ENCODE measurements at places on chromosomes 12 and 14. TPM values are rescaled to one million over a fixed set of nuclear protein-coding genes. Genes with fewer than 3 reads are reported as not detected.

GRCh38 chr12:88638966-88639760 is 58.9 kb upstream of the KITLG start:
- peak; percentile 60 for DNase-seq

GRCh38 chr14:86627080-86627479 is 1097.1 kb downstream of the FLRT2 start:
- no peak for DNase-seq

- peak; percentile 86 for DNase-seq
Observed at GRCh38 chr12:59076622-59077021, 156.3 kb upstream of the LRIG3 start.

Gene FAIM2
- 0.12 TPM for total RNA-seq

DNA sequence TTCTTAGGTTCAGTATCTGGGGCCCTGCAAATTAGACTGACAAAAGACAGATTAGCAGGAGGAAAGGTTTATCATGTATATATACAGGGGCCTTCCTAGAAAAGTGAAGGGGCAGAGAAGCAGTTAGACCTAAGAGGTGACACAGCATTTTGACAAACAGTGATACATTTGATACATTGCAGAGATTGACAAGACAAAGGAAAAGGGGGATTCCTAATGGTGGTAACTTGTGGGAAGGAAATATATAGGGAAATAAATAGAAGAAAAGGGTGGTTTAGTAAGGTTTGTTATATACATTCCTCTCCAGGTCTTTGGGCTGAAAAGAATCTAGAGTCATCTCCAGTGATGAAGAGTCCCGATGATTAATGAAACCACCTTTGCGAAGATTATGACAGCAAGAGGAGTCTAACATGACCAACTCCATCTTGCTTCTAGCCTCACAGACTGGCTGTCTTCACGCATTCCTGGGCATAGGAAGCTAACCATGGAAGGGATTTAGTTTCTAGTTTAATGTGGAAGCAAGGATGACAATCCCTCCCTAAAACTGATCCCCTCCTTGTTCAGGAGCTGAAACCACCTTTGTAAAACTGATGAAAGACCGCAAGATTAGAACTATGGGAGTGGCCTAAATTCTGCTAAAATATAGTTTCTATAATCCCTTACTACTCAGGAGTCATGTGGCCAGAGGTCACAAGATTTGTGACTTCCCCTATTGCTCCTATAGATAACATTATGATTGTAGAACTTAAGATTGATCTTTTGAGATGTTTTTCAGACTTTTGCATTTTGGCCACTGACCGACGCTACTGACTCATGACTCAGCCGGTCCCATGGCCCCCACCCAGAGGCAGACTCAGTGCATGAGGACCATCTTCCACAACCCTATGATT is 31.1 kb upstream of the CPM start:
- no peak for DNase-seq

Gene SLC6A12
- total RNA-seq = not detected

Gene PRICKLE1
- 69.0 TPM for total RNA-seq

DNA sequence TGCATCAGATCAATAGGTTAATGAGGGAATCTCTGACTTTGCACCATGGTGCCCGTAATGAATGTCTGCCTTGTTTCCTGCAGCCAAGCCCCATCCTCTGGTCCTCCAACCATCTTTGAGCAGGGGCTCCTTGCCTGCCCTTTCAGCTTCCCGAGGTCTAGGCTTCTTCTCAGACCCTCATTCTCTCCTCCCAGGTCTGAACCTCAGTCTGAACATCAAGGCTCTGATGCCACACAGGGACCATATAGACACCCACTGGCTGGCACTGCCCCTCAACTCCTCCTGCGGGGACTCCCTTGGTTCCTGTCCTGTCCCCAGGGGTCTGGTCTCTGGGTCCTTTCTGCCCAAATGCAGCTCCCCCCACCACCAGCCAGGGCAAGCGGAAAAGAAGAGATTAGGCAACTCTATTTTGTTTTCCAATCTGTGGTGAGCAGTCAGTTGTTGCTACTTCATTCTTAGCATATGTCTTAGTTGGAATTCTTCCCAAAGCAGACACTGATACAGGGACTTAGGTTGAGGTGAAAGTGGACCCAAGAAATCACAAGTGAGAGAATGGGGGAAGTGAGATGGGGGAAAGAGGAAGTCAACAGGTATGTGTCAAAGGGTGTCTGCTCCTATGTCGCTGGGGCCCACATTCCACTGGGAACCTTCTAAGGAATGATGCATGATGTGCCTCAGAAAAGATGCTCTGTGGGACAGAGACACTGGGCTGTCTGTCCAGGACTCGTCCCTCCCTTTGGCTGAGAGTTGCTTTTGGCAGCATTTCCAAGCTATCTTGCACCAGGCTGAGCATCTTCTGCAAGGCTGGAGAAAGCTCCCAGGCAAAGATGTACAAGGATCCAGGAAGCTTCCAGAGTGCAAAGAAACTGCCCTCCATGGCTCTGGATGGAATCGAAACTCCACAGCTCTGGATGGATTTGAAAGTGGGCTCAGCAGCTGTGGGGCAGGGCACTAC is 1096.5 kb upstream of the TMEM132C start:
- DNase-seq = no peak

Gene KCNA5
- total RNA-seq = not detected

Gene DAO
- total RNA-seq = not detected

Gene NTN4
- total RNA-seq = 105 TPM

DNA sequence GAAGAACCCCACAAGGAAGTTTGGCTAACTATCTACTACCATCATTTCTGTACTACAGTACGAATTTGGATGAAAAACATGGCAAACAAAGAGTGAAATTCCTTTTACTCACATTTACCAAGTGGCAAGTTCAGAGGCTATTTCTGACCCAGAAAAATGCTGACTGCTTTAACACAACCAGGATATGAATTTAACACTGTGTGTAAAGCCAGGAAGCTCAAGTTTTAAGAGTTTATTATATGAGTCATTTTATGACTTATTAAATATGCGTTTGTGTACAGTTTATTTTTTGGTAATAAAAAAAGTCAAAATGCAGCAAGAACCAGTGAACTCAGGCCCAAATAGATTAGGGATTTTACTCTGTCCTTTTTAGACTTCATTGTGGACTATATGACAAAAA is 58.4 kb upstream of the STAC3 start:
- DNase-seq = peak; percentile 48

Gene RNASE3
- not detected for total RNA-seq

DNA sequence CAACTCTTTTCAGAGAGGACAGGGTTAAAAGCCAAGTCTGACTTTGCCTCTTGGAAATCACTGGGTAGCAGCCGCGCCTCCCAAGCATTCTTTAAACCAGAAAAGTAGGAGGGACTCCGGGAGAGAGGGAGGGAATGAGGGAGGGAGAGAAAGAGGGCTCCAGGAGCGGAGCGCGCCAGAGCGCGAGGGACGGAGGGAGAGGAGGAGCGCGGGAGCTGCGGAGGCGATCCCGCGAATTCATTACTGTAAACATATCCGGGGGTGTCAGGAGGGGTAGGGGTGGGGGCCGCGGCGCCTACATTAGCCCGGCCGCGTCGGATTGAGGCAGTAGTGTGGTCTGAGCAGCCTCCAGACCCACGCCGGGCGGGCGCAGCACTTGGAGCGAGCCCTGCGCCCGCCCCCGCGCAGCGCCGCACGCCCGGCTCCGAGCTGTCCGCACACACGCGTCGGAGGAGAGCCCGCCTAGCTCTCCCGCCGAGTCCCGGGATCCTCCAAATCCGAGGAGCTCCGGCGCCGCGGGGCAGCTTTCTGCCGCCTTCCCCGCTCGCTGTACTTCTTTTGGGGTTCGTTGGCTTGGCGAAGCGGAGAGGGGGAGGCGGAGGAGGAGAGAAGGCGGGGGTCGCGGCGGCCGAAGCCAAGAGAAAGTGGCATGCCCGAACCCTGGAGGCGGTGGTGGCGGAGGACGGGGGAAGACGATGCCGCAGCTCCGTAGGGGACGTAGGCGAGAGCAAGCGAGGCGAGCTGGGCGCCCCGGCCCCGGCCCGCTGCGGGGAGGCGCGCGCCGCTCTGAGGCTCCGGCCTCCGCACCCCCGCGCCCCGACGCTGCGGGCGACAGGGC is 3.3 kb downstream of the FLRT2 start:
- DNase-seq = peak; percentile 88

- no peak for DNase-seq
Observed at GRCh38 chr12:9906873-9907272, 25.3 kb downstream of the CLEC2A start.

Gene SERPINA3
- total RNA-seq = not detected

Gene AMHR2
- total RNA-seq = not detected

Gene SNRPF
- 36.6 TPM for total RNA-seq

DNA sequence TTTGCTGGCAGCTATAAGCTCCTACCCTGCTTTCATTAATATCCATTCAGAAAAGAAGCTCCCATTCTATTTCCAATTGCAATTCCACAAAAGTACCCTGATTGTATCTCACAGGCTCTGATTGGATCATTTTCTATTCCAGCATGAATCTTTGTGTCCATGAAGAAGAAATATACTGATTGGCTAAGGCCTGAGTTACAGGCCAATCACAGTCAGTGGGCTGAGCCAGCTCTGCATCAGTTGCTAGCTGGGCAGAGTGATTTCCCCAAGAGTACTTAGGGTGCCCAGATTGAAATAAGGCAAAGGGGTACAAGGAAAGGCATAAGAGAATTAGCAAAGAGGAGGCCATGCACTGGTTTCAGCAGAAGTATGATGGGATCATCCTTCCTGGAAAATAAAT is 14.4 kb downstream of the ART4 start:
- DNase-seq = peak; percentile 39

Gene GALNT4
- 10.9 TPM for total RNA-seq

- DNase-seq = peak; percentile 56
Observed at GRCh38 chr12:92134638-92135274, 10.9 kb downstream of the BTG1 start.

Gene B4GALNT1
- total RNA-seq = 0.35 TPM

Gene HOXC13
- total RNA-seq = not detected

DNA sequence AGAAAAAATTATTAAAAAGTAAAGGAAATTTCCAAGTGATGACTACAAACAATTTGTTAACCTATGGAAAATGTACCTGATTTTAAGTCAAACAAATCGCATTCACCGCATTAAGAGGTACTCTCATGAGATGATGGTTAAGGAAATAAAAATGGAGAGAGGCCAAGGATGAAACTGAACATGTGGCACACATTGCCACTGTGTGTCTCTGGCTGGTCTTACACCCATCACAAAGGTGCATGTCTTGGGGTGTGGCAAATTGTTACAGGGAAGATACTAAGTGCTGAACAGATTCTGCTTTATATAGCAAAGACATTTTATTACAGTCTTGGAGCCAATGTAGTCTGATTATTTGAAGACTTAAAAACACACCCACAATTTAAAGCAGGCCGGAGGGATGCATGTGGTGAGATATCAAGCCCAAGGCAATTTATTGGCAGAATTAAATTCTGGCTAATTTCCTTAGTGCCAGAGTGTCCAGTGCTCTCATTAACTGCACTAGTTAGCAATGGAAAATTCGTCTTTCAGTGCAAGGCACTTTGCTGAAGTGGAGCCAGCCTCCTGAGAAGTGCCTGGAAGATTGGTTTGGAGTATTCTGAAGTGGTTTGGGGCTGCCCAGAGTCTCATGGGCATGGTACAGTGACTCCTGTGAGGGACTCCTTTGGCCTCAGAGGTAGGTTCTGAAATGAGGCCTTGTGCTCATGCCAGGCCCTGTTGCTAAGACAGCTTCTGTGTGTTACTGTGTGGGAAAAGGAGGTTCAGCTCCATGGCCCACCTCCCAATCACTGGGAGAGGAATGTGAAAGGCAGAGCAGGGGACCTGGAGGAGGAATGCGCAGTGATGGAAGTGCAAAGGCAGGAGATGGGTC is 166.9 kb downstream of the BRMS1L start:
- DNase-seq = no peak

Gene LGR5
- not detected for total RNA-seq

- no peak for DNase-seq
Observed at GRCh38 chr12:92275443-92276154, 130.0 kb upstream of the BTG1 start.

- no peak for DNase-seq
Observed at GRCh38 chr14:104179126-104179525, 40.7 kb downstream of the KIF26A start.

DNA sequence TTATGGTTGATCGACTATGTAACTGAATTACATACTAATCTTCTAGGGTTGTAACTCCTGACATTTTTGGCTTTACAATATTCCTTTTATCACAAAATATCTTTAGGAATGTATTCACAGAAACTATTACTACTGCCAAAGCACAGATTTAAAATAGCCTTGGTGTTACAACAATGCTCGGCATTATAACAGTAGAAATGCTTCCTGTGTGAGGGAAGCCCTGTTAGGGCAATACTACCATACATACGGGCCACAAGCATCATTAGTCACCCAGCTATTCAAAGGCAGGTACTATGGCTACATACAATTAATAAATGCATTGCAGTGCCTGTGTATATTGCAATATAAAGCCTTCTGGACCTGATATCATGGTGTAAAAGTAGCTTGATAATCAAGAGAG is 517.8 kb downstream of the C12orf50 start:
- DNase-seq = no peak

GRCh38 chr14:23044840-23045239 is 2.8 kb downstream of the PSMB11 start:
- DNase-seq = no peak

- peak; percentile 60 for DNase-seq
Observed at GRCh38 chr12:22287776-22288621, 46.5 kb downstream of the ST8SIA1 start.

Gene RFLNA
- total RNA-seq = 19.7 TPM

Gene TAS2R31
- total RNA-seq = 4.3 TPM

DNA sequence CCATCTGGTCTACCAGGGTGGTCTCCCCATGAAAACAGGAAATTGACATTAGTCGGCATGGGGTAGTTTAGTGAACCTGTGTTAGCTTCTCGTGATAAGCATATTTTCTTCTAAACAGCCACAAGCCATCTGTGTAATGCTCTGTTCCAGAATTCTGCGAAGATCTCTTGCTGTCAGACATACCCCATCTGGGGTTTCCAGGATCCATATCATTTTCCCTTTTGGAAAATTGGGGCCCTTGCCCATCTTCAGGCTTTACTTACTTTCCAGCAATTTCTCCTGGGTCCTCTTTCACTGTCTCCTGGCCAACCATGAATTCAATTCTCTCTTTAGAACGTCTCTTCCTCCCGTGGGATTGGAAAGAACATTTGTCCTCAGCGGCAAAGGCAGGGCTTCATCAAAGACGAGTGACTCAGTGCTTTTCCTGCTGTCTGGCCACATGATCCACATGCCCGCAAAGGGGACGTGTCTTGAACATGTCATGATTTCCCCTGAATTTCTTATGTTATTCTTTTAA is 21.4 kb upstream of the NCOR2 start:
- DNase-seq = peak; percentile 75

DNA sequence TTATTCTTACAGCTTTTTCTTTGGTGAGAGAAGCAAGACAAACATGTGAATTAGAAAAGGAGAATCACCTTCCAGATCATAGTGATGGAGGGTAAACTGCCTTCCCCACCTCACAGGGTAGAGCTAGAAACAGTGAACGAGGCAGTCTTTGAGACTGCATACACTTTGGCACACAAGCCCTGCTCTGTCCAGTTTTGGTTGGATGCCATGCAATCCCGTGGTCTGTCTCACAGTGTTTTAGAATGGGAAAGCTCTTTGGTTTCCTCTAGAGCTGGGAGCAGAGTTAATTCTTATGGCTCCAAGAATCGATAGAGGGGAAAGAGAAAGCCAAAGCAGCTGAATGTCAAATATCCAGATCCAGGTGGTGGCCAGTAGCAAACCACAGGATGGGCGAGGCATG is 21.9 kb downstream of the TDP1 start:
- no peak for DNase-seq

Gene MYF6
- not detected for total RNA-seq

GRCh38 chr12:4011597-4011996 is 138.4 kb upstream of the PARP11 start:
- no peak for DNase-seq
